ENCODE measurements at places on chromosomes 7 and 10.

- no peak for DNase-seq
Measured at GRCh38 chr7:37438906-37439652, 9.6 kb downstream of the ELMO1 start.

GRCh38 chr7:131032786-131033185 is 294.9 kb upstream of the MKLN1 start:
- DNase-seq, result no peak

- DNase-seq, result no peak
Measured at GRCh38 chr10:128927497-128928161, 539.4 kb upstream of the MGMT start.

- DNase-seq, result no peak
Measured at GRCh38 chr7:54811846-54812254, 52.8 kb upstream of the SEC61G start.

- no peak for DNase-seq
Measured at GRCh38 chr10:91593366-91593765, 39.5 kb downstream of the PPP1R3C start.

DNA sequence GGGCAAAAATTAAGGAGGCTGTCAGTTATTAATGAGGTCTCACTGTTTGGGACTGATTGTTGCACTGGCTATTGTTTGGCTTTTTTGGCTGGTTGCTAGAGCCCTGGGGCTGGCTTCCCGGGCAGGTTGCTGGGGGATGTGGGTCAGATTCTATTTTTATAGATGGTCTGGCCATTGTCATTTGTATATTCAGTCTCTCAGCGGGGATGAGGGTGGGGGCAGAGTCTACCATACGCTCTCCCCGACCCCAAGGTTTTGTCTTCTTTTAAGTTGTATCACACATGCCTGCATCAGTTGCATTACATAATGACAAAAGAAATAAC is 84.3 kb upstream of the GRB10 start:
- DNase-seq, result no peak

GRCh38 chr7:142451817-142452216 is 194.0 kb upstream of the PRSS58 start:
- DNase-seq, result no peak

DNA sequence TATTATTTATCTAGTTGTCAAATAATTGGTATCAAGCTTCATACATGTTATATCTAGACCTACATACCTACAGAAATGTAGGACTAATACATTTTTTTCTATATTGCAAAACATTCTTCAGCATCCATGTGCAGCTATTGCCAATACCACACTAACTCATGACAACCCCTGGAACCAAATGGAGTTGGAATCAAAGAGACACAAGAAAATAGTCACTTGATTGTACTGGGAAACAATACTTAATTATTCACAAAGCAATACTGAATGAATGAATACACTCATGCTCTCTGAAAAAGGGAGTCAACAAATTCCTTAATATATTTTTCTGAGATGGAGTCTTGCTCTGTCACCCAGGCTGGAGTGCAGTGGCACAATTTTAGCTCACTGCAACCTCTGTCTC is 10.4 kb upstream of the CFAP43 start:
- DNase-seq, result no peak

GRCh38 chr10:102281102-102281487 is 35.8 kb downstream of the GBF1 start:
- DNase-seq, result peak; percentile 52

GRCh38 chr7:22551768-22552513 is 52.0 kb upstream of the STEAP1B start:
- DNase-seq, result no peak

- no peak for DNase-seq
Measured at GRCh38 chr7:8086239-8086638, 117.6 kb downstream of the GLCCI1 start.

GRCh38 chr10:94274142-94274787 is 88.5 kb downstream of the NOC3L start:
- DNase-seq, result no peak

GRCh38 chr10:71527135-71527534 is 130.4 kb downstream of the CDH23 start:
- DNase-seq, result peak; percentile 90

DNA sequence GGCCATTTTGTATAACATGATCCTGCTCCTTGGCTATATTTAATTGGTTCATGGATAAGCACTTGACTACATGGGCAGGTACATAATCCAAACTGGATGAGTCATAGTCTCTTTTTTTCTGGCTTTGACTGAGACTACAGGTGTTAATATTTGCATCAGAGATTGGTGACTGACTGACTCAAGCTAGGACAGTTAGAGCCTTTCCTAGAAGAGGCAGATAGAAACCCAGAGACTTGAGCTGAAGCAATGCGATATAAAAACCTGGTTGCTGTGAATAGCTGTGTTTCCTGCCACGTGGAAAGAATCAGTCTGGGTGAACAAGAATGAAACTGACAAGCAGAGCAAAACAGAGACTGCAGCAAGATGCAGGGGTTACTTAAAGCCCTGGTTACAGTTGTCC is 81.0 kb downstream of the SAMD9 start:
- no peak for DNase-seq

- peak; percentile 71 for DNase-seq
Measured at GRCh38 chr10:95341716-95342130, 50.9 kb upstream of the PDLIM1 start.

DNA sequence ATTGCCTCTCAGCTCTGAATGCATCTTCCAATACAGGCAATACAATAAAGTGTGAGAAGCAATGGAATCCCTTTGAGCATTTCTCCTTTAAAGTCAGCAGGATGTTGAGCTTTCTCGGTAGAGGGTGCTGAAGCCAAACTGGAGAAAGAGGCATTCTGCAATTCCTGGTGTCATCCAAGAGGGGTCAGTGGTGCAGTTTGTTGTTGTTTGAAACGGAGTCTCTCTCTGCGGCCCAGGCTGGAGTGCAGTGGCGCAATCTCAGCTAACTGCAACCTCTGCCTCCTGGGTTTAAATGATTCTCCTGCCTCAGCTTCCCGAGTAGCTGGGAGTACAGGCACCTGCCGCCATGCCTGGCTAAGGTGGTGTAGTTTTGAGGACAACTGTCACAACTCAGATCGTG is 486.5 kb downstream of the CALN1 start:
- DNase-seq, result no peak

GRCh38 chr7:50281680-50282445 is 22.7 kb upstream of the IKZF1 start:
- DNase-seq, result no peak

DNA sequence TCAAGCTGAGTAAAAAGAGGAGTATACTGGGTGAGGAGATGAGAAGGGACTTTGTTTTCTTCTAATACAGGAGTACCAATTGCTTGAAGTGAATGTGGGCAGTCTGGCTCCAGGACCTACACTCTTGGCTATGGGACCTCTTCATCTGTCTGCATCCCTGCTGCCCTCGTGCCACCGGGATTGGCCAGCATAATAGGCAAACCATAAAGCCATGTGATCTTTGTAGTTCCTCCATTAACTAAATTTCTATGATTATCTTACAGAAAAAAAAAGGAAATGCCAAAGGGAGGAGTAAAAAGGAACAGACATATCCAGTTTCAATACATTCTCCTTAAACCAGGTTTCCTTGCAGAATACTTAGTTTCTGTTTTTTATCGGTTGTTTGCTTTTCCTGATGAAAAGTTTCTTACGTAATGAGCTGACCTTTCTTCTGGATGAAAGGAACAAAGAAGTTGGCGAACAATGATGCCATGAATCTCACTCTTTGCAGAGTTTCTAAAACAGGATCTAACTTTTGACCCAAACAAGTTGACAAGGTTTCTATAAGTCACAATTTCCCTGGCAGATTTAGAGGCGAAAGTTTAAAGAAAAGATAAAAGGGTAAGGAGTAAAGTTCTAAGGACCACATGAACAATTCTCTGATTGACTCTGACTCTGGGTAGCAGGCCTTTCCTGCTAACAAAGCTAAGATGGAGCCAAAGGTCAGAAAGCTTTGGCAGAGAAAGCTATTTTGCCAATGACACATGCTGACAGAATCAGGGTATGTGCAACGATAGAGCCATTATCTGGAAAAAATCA is 54.1 kb downstream of the LAMB1 start:
- no peak for DNase-seq

GRCh38 chr7:37753398-37754050 is 70.0 kb downstream of the GPR141 start:
- no peak for DNase-seq

GRCh38 chr10:21260066-21260465 is 265.4 kb downstream of the SKIDA1 start:
- DNase-seq, result no peak

DNA sequence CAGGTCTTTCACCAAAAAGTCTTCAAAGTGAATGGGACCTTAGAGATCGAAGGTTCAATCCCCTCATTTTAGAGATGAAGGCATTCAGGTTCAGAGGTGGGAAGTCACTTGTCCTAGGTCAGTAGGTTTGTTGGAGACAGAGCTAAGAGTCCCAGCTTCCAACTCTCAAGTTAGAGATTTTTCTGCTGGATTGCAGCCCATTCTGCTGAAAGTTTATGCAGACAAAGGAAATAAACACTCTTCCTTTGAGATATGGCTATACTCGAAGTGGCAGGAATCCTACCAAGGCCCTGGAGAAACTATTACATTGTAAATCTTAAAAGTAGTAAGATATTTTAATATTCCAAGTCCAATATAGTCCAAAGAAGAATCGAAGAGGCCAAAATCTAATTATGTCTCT is 64.4 kb downstream of the LYZL1 start:
- DNase-seq, result no peak

DNA sequence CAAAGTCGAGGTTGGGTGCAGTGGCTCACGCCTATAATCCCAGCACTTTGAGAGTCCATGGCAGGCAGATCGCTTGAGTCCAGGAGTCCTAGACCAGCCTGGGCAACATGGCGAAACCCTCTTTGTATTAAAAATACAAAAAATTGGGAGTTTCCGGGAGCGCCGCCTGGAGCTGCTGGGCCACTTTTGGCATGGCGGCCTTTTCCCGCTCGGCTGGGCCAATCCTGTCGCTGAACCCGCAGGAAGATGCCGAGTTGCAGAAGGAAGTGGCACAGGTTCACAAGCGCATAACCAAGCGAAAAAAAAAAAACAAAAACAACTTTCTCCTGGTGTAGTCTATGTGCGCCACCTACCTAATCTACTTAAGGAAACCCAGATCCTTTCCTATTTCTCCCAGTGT is 30.9 kb upstream of the MTPAP start:
- no peak for DNase-seq

DNA sequence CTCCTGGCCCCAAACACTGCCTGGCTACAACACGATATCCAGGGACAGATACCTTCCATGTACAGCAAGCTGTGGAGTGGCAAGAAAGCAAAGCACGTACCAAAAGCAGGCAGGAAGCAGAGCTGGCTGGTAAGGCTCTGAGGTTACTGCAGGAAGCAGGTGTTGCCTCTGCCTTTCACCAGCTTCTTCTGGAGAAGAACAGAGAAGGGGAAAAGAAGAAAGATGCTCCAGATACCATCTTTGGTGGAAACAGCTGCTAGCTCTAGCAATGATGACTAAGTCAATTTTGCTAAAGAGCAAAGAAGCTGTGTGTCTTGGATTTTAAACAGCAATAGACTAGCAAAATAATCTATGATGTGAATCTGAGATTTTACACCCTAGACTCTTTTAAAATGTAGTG is 34.9 kb upstream of the PRSS1 start:
- no peak for DNase-seq

GRCh38 chr10:84521468-84521867 is 193.1 kb downstream of the CCSER2 start:
- DNase-seq, result no peak

DNA sequence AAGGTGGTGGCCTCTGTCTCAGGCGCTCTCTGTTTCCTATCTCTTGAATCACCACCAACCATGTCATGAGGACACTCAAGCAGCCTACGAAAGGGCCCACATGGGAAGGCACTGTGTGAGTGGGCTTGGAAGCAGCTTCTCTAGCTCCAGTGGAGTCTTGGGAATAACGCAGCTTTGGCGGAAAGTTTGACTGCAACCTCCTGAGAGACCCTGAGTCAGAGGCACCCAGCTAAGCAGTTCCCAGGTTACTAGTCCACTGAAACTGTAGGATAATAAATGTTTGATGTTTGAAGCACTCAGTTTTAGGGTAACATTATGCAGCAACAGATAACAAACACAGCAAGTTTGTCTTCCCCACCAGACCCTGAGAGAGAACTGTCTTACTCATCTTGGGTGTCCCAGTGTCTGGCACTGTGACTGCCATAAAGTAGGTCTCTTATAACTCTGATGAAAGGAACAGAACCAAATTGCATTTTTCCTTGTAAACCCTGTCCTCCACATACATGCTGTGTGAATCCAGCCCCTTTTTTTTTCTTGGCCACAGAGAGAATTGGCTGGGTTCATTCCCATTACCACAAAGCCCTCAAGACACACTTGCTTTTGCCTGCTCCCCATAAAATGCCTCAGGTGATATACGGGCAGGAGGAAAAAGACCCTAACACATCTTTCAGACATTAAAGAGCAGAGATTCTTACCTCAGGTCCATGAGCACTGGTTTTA is 185.5 kb downstream of the ZNF365 start:
- no peak for DNase-seq

GRCh38 chr7:29831705-29832104 is 25.4 kb downstream of the WIPF3 start:
- no peak for DNase-seq

DNA sequence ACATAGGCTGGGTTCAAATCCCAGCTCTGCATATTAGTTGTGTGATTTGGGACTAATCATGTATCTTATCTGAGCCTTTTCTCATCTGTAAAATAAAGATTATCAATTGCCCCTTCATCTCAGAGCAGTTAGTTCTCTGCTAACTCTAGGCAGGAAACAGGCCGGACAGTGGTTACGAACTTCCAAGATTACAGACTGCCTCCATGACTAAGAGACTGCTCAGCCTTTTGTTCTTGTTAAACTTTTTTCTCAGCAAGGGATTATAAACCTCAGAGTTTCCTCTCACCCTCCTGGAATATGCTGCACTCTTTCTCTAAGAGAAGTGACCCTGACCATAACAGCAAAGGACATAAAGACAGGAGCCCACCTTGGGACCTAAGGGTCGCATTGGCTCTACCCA is 52.5 kb upstream of the NFKB2 start:
- DNase-seq, result no peak

GRCh38 chr10:30560326-30560725 is 69.2 kb downstream of the LYZL2 start:
- no peak for DNase-seq

- DNase-seq, result no peak
Measured at GRCh38 chr7:4739528-4739992, 35.9 kb upstream of the AP5Z1 start.

DNA sequence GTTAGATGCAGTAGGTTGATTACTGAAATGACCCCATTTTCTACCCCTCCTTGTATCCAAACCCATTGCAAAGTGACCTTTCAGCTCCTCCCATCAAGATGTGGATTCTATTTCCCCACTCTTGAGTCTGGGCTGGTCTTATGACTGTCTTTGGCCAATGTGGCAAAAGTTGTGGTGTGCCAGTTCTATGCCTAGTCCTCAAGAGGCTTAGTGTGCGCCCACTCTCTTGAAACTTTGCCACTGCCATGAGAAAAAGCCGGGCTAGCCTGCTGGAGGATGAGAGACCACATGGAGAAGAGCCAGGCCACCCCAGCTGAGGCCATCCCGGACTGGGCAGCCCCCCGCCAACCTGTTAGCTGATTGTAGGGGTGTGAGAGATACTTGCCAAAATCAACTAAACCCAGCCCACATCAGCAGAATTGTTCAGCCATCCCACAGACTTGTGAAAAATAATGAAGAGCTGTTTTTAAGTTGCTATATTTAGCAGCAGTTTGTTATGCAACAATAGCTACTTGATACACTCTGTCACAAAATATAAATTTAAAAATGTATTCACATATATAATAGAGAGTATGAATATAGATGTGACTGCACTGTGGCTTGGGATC is 131.0 kb upstream of the PALS2 start:
- DNase-seq, result no peak

Measured in renal pelvis (tissue), 12 donors.